ENCODE measurements at places on chromosomes 6 and 20. TPM values are rescaled to one million over a fixed set of nuclear protein-coding genes. Genes with fewer than 3 reads are reported as not detected.
A peak's percentile ranks its signal among the peaks of the same experiment; 100 is the strongest.

Gene HLA-G
- total RNA-seq: not detected

Gene GUCA1A
- total RNA-seq: not detected

Gene COL9A3
- total RNA-seq: 6.3 TPM

Gene BCAS1
- total RNA-seq: 2.2 TPM

Gene HLA-DOA
- total RNA-seq: 20.8 TPM

Gene PGK2
- total RNA-seq: not detected

Gene HLA-DRB1
- total RNA-seq: 58.6 TPM

Gene CFB
- 1,024 TPM for total RNA-seq

Gene FAM229B
- 12.3 TPM for total RNA-seq

Gene HUS1B
- total RNA-seq: 0.88 TPM

Gene MCHR2
- total RNA-seq: not detected

Gene NKX2-4
- total RNA-seq: not detected

Gene NRSN1
- total RNA-seq: not detected

- DNase-seq: no peak
These were observed 30.1 kb upstream of the SLC16A10 start for GRCh38 chr6:111057074-111057752.

GRCh38 chr6:84546427-84546914, 217.9 kb downstream of the TBX18 start:
- DNase-seq: no peak

DNA sequence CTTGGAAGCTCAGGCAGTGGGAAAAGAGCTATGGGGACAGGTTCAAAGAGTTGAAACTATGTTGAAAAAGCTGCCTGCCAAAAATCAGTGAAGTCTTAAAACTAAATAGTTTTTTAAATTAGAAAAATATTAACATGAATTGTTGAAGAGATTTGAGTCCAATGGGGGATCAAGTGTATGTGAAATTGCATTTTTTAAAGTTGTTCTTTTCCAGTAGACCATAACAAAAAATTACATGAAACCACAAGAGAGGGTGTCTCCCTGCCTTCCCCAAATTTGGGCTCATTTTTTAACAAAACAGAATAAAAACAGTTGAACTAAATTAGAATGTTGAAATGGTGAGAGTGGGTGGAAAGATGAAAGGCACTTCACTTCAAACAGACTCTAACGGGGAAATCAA, 31.5 kb upstream of the COL10A1 start:
- no peak for DNase-seq

- DNase-seq: no peak
These were observed 8.8 kb upstream of the C20orf144 start for GRCh38 chr20:33653218-33653899.

- no peak for DNase-seq
These were observed 14.8 kb downstream of the MDFI start for GRCh38 chr6:41652866-41653652.

GRCh38 chr6:36729161-36729524, 31.5 kb downstream of the RAB44 start:
- no peak for DNase-seq

- DNase-seq: no peak
These were observed 898.2 kb upstream of the MAP3K7 start for GRCh38 chr6:91485047-91485446.

GRCh38 chr6:903761-904160, 210.8 kb upstream of the EXOC2 start:
- no peak for DNase-seq

- no peak for DNase-seq
These were observed 71.0 kb upstream of the SLC22A16 start for GRCh38 chr6:110547266-110547964.

DNA sequence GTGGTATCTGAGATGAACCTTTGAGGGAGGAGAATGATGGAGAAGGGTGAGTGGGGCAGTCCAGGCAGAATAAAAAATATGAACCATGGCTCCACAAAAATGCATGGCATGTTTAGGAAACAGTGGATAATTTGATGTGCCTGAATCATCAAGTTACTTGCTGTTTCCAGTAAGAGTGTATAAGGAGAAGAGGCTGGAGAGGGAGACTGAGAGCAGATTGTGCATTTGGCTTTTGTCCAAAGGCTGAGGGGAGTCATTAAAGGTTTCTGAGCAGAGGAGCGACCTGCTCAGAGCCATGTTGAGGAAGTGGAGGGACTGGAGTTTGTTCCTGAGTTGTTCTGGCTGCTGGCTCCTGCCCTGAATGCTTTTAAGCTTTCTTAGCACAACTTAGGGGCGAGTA, 6.1 kb downstream of the MMP24 start:
- DNase-seq: no peak

DNA sequence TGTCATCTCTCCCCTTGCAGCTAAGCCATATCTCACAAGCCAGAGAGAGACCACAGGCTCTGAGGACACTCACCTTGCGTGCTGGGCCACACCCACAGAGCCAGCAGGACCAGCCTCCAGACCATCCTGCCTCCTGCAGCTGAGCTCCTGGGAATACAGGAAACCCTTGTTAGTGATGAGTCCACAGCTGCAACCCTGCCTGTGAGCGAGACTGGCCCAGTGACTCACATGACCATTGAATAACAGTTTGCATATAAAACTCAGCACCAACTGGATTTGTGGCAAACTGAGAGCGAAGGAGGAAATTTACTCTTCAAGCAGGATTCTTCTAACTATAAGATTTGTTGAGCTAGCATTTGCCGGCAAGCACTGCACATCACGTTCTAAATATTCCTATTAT, 3.0 kb downstream of the THBS2 start:
- peak; percentile 21 for DNase-seq

- no peak for DNase-seq
These were observed 966 bp downstream of the CFAP206 start for GRCh38 chr6:87408721-87409155.
